ENCODE measurements at places on chromosomes 16 and 17.
A peak's percentile ranks its signal among the peaks of the same experiment; 100 is the strongest.

DNA sequence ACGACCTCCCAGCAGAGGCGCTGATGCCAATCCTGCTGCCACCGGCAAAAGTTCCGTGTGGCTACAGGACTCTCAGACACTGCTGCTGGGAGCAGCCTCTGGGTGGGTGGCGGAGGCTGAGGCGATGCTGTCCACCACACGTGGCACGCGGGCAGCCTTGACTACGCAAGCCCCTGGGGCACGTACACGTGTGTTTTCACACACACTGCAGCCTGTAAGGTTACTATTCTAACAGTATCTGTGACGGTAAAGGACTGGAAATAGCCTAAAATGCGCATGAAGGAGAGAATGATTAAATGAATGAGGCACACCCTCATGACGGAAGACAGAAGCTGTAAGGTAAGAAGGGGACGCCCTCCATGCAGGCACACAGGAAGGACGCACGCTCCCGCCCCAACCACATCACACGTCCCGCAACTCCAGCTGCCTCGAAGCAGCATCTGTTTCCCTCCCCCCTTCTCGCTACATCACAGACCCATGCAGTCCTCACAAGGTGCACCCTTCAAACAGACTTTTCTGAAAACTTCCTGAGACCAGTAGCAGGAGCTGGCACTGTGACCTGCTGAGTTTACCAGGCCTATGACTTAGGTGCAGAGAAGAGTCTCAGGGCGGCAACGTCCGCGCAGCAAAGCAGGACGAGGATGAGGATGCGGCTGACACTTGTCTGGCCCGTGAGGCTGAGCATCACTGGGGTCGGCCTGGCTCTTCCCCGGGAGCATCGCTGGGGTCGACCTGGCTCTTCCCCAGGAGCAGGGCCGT is 28.7 kb upstream of the FASN start:
- DNase-seq, result peak; percentile 94

DNA sequence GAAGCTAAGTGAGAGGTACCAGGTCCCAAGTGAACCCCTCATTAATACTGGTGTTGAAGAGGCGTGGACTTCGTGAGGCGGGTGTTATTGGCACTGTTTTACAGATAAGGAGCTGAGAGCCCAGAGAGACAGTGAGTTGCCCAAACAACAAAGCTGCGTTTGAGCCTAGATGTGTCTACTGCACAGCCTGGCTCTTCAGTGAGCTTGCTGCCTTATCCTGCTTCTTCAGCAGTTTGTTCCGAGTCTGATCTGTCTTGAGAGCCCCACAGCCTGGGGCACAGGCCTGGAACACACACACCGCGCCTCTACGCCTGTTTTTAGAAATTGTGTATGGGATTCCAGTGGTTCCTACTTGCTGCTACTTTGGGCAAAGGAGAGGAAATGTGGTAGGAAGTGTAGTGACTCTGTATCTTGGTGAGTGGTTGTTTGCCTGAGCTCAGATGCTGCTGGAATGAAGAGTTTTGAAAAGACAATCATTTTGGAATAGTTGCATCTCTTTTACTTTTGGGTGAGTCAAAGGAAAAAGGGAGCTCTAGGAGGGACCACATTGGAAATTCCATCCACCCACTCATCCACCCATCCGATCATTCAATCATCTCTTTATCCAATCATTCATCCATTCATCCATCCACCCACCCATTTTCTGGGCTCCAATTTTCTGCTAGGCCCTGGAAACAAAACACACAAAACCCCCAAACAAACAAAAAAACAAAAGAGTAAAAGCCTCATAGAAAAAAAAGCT is 22.3 kb upstream of the PLCG2 start:
- DNase-seq, result no peak

GRCh38 chr16:23324727-23325126 is 22.6 kb downstream of the SCNN1B start:
- DNase-seq, result no peak

- DNase-seq, result no peak
Measured at GRCh38 chr16:87350681-87351319, 32.8 kb downstream of the FBXO31 start.

DNA sequence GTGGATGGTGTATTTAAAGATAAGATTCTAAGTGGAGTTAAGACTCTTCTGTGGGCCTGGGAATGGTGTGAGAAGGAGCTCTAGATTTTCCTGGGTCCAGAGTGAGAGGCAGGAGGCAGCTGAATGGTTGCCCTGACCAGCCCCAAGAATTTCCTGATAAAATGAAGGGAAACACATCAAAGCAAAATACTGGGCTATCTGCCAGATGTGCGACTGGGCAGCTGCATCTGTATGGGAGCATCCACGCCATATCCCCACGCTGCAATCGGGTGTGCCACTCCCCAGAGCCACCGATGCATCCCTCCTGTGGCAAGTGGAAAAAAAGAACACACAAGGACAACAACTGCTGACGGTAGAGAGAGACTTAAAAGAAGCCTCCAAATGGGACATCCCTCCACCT is 84.3 kb upstream of the COX10 start:
- no peak for DNase-seq

GRCh38 chr17:83145358-83145738 is 65.9 kb downstream of the METRNL start:
- no peak for DNase-seq

DNA sequence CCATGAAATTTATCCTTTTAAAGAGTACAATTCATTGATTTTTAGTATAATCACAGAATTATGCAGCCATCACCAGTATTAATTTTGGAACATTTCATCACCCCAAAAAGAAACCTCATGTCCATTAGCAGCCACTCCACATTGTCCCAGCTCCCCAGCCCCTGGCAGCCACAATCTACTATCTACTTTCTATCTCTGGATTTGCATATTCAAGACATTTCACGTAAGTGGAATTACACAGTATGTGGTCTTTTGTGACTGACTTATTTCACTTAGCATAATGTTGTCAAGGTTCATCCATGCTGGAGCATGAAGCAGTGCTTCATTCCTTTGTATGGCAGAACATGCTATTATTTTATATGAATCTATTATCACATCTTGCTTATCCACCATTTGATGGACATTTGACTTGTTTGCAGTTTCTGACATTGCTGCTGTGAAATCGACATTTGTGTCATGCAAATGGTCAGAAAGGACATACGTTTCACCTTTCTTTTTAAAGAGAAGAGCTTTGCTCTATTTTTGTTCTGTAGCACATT is 10.7 kb downstream of the METTL9 start:
- DNase-seq, result no peak

- no peak for DNase-seq
Measured at GRCh38 chr16:16081141-16081540, 131.7 kb downstream of the ABCC1 start.

GRCh38 chr16:81612351-81613163 is 166.5 kb upstream of the PLCG2 start:
- DNase-seq, result no peak

DNA sequence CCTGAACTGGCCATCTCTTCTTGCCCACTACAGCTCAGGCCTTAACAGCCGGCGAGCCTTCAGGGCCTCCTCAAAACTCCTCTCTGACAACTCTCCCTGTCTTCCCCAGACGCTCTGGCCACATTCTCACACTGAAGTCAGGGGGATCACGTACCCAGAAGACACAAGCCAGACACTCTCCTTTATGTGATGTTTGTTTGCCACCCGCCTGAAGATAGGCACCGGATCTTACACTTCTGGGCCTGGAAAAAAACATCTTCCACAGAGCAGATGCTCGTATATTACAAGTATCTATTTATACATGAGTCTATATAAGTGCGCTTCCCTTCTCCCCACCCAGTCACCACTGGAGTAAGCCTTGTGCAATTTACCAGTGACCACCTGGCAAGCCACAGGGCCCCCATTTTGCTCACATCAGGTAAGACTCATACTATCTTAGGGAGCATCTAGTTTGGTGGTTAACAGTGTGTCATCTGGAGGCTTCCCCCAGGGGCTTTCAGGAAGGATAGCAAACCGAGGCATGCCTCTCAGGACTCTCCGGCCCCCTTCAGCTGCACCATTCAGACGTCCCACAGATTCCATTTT is 349.4 kb downstream of the SOX9 start:
- DNase-seq, result no peak

DNA sequence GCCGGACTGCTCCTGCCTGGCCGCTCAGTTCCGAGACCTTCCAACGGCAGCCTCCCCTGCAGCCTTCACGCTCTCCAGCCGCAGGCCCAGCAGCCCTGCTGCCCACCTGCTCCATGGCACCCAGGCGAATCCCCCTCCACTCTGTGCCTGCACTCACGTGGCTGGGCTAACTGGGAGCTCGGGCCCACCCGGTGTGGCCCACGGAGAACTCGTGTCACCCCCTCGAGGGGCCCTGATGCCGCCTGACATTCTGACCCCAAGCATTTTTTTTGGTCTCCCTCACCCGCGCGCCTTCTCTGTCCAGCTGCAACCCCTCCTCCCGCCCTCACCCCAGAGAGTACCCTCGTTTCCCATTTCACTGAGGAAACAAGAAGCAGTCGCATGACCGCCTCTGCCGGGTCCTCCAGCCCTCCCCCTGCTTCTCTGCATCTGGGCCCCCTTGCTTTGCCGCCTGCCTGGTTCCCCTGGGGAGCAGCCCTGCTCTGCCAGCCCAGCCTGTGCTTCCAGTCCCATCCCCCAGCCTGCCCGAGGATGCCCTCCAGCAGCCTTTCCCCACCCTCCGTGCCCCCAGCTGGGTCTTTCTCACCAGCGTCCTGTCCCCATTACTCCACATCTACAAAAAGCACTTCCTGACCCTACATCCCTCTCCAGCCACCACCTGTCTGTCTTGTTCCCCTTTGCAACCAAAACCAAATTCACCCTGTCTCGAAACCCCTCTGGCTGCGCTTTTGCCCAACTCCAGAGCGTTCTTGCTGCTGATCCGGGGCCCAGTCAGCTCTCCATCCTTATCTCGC is 146.4 kb upstream of the CHMP6 start:
- DNase-seq, result no peak

DNA sequence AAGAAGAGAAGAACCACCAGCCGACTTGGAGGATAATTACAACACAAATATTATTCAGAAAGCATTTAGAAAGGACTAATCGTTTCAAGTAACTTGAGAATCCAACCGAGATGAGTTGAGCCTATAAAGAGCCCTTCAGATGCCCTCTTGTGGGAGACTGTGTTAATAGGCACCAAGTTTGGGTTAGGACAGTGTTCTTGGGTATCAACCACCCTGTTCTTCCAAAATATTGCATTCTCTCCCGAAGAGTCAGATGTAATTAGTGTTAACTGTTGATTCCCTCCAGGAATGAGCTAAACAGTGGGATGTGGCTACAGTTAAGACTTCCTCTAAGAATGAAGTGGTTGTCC is 87.8 kb upstream of the NOL11 start:
- peak; percentile 37 for DNase-seq

- DNase-seq, result peak; percentile 63
Measured at GRCh38 chr16:53061701-53062159, 6.9 kb downstream of the CHD9 start.

DNA sequence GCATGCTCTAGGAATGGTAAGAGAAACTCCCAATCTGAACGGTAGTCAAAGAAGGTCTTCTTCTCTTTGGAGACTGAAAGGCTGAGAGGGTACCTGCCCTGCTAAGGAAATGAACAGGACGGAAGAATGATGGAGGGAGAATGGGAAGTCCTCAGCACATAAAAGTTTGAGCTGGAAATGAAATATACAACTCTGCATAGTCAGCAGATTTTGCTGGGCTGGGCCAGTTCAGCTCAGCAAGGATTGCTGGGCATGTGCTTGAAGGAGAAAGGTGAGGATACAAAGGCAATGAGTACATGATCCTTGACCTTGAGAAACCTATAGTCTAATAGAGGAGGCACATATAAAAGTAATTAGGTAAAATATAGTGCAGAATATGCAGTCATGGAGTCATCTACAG is 669.3 kb downstream of the MAF start:
- DNase-seq, result no peak

GRCh38 chr16:12837756-12838155 is 34.1 kb upstream of the CPPED1 start:
- DNase-seq, result no peak

- DNase-seq, result no peak
Measured at GRCh38 chr16:19854543-19854876, 30.1 kb downstream of the GPRC5B start.

DNA sequence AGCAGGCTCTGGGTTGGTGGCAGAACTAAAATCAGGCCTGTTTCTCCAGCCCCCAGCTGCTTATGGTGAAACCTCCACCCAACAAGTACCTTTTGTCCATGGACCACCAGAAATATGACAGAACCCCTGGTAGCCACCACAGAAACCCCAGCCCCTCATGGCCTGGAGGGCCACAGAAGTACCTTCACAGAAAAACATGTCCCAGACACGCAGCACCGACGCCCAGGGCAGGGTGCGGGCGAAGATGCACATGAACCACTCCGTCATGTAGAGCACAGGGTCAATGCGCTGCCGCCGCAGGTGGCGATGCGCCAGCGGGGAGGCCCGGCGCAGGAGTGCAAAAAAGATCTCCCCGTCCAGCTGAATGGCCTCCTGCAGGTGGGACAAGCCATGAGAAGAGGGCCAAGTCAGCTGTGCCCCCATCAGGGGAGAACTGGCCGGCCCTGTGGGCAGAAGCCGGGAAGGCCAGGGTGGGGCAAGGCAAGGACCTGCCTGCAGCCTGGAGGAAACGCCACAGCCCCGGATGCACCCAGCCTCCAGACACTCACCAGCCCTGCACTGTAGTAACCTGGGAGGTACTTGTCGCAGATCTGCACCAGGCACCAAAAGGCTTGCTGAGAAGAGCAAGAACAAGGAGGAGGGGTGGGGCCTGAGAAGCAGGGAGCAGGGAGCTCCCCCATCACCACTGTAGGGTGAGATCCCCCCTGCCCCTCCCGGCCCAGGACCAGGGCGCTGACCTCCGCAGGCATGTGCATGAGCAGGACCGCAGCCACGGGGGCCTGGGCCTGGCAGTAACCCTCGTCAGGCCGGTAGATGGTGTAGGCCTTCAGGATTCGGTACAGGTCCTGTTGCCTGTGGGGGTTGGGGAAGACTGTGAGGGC is 4.1 kb upstream of the CD2BP2 start:
- DNase-seq, result no peak

GRCh38 chr17:17480593-17481148 is 3.9 kb downstream of the MED9 start:
- no peak for DNase-seq

- peak; percentile 84 for DNase-seq
Measured at GRCh38 chr17:77441130-77441920, 300.6 kb downstream of the SEC14L1 start.

GRCh38 chr17:80771612-80772005 is 220.0 kb upstream of the CHMP6 start:
- DNase-seq, result no peak

DNA sequence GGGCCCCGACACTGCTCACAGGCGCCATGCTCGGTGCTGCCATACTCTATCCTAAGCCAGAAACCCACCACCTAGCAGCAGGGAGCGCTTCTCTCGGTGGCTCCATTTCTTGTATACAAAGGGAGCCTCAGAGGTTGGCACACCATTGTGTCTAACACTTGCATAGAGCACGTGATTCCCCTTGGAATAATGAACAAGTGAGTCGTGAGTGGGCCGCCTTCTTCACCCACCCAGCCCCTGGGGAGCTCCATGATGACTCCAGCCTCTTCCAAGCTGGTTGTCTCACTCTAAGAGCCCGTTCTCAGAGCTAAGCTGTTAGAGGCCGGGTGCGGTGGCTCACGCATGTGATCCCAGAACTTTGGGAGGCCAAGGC is 82.3 kb upstream of the ZNF469 start:
- DNase-seq, result no peak

Measured in CD4-positive, alpha-beta T cell treated with Interleukin-4 for 1 hour (primary cell).